ENCODE measurements at places on chromosomes 3 and 15.

DNA sequence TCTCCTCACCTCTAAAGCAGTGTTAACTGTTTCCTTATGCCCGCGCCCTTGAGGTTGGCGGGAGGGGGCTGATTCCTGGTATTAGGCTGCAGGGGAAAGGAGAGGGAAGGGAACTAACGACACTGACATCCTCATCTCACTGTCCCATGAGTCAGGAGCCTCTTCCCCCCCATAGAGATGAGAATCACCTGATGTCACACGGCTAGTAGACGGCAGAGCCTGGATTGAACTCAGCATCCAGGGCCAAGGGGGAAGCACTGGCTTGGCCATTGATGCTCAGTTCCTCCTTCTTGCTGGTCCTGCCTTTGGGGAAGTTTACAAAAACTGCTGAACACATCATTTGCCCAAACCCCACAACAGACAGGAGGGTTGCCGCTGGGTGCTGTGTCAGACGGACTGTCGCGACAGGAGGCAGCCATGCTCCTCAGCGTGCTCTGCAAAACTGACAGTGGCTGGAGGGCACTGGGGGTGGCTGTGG lies 38.5 kb downstream of the IDH2 start:
- DNase-seq = peak; percentile 59

GRCh38 chr15:85752124-85752475 lies 42.6 kb downstream of the KLHL25 start:
- DNase-seq = no peak

- no peak for DNase-seq
Observed at GRCh38 chr3:65234499-65234898, 546.7 kb upstream of the ADAMTS9 start.

DNA sequence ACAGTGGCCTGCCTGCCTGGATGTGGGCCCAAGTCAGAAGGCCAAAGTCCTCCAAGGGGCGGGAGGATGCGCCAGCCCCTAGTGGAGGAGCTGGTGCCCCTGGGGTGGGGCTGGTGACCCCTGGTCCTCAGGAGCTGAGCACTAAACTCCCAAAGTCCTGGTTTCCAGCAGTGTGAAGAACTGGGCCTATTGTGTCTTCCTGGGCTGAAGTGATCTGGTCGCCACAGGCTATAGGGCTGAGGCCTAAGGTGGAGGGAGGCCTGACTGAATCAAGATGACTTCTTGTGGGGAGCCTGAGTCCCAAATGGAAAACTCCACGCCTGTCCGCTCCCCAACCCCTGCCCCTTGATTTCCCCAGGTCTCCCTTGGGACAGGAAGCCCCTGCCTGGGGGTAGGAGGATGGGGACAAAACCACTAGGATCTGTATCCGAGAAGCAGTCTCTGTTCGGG lies 753 bp upstream of the FES start:
- no peak for DNase-seq

DNA sequence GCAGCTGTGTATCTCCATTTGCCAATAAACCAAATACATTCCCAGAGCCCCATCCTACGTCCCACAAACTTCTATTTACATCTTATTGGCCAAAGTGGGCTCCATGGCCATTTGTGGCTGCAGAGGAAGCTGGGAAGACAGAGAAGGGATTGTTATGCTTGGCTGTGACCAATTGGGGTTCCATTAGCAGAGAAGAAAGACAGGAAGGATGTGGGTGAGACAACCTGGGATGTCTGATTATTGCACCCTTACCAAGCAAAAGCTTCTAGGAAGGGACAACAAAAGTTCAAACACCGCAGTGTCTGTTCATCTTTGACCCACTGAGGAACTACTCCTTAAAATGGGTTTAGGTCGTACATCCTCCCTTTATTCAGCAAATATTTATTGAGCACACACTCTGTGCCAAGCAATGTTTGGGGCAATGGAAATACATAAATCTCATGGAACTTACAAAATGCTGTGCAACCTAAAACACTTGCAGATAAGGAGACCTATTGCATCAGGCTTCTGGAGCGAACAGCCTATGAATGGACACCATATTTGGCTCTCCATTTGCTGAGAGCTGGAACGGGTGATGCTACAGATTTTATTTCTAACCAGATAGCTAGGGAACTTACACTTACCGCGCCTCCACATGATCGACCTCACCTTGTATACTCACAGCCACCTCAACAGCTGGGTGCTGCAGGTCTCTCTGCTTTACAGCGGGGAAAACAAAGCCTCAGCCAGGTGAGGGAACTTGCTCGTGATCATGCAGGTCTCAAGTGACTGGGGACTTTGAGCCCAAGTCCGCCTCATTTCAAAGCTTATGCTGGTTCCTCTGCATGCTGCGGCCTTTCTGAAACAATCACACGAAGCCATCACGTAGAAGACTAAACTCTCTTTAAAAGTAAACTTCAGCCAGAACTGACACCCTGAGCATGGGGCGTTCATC lies 21.4 kb upstream of the NR2E3 start:
- peak; percentile 51 for DNase-seq

DNA sequence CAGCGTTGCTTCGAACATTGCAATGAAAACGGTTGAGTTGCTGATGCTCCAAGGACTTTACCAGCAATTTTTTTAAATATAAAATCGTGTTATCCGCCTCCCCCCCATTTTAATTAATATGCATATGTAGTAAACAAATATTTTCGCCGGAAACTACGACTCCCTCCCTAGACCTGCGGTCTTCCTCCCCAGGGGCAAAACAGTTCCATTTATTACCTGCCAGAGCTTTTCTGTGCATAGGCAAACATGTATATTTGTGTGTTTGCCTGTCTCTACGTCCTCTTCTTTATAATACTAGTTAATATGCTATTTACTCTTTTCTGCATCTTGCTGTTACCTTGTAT lies 593 bp upstream of the RSL24D1 start:
- DNase-seq = no peak
